Stimulated activated naive CD4-positive, alpha-beta T cell treated with Interleukin-2 at 50 U/mL for 16 hours (primary cell): ENCODE measurements at places on chromosomes 2 and 18.
A peak's percentile ranks its signal among the peaks of the same experiment; 100 is the strongest.

- DNase-seq: no peak
These were observed 286.3 kb downstream of the BCL11A start for GRCh38 chr2:60267122-60267521.

DNA sequence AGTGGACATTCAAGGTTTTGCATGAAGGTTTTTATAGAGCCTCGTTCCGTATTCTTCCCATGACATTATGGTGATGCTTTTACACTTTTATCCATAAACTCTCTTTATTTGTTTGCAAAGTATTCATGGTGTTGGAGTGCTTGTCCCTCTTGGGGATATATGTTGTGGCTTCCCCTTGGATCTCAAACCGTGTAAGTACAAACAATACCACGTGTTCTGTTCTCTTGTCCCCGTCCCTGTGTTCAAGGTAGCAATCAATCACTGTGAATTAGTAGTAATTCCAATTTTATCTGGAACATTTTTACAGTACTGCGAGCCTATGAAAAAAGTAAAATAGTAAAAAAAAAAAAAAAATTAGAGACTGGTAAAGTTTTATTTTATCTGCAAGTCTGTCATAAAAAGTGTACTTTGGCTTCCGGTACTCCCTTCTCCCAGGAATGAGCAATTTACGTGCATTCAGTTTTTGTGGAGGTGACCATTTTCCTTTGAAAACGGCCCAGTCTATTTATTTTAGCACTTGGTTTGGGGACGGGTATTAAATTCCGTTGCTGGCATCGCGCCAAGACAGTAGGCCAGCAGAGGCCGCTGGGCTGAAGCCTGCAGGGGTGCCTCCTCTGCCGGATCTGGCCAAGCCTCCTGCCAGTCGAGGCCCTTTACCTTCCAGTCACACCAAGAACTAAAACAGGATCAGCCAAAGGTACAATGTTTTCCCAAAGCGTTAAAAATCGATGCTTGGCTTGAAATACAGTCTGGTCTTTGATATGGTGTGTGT, 175.7 kb downstream of the SOCS6 start:
- no peak for DNase-seq

DNA sequence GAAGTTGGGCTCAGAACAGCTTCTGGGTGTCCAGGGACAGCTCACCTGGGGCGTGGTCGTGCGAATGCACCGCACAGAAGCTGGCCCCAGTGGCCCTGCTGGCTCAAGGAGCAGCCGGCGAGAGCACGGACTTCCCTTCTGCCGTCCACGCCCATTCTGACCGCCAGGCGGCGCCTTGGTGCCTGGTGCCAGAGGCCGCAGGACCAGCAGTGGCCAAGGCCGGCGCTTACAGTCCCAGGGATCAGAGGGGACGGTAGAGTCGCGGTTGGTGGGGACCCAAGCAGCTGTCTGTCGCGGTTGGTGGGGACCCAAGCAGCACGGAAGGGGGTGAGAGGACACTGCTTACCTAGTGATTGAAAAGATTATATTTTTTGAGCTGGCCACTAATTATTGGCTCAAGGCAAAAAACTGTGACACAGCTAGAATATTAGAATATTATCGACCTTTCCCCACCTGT, 25.7 kb downstream of the NPPC start:
- DNase-seq: peak; percentile 35

DNA sequence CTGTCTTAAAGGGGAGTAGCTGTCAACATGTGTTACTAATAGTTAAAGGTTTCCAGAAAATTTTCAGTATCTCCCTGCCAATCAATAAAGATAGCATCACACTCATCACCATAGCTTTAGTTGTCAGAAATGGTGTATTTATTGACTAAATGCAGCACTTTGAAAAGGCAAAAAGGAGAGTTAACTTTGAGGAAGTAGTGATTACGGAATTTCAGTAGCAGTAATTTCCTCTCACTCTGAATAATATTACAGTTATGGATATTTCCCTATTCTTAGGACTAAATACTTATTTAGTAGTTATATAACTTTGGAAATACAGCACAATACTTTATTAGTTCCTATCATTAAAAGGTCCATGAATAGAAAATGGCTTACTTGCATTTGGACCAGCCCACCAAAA, 250.5 kb downstream of the CAMKMT start:
- DNase-seq: no peak

DNA sequence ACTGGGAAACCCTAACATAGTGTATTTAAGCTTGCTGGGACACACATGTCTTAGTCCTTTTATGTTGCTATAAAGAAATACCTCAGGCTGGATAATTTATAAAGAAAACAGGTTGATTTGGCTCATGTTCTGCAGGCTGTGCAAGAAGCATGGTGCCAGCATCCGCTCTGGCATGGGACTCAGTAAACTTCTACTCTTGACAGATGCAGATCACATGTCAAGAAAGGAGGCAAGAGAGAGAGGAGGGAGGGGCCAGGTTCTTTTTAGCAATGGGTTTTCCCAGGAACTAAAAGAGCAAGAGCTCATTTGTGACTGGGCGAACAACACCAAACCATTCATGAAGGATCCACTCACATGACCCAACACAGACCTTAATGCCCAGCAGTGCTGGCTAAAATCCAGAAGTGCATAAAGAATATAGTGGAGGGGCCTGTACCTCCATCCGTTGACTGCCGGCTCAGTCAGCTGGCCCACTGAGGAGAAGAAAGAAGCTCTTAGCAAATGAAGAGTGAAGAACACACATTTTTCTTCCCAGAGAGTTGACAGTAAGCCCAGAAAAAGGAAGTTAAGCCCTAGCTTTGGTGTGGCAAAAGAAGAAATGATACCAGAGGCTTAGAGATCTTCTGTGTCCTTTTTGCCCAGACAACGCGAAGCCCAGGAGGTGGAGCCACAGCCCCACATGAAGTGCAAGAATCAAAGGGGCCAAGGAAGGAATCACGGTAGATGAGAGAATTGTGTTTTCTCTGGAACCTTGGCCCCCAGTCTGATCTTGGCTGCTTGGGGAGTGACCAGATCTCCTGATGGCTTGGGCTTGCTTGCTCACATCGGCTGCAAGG, 183.5 kb upstream of the FAM98A start:
- no peak for DNase-seq
